ENCODE measurements at places on chromosomes 5 and 9.

DNA sequence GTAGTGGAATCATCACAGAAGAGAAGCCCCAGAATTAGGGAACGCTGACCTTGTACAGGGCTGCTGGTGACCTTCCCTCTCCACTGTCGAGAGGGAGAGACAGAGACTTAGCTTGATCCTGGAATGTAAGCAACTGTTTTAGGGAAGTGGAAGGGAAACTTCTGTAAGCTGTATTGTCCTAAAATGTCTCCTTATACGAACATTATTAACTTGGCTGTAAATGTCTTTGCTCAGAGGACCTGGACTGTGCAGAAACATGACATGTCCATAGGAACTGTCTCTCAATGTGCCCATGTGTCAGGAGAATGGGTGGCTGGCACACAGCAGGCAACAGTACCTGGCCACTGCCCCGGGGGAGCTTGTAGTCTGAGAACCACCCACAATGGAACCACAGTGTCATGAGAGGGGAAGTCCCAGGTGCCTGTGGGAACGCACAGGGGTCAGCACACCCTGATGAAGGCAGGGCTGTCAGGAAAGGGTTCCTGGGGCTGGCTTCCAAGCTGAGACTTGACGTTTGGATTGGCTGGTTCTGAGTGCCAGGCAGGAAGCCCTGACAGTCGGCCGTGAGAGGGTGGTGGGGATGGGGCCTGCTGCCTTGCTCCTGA, 34.0 kb downstream of the DAP start:
- DNase-seq: no peak

DNA sequence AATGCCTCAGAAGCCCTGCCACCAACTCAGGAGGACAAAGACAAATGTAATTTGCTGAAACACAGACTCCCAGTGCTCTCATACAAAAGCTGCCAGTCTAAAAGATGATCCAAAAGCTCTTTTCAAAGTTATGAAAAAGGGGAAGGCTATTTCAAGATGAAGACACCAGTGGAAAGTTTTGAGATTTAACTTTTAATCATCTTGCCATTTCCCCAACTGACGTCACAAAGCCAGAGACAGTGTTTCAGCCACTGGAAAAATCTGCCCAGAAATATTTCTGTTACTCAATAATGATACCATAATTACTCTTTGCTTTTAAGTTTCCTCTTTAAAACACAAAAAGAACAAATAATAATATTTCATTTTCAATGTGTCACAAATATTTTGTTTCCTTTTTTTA, 20.9 kb downstream of the ENG start:
- DNase-seq: no peak

- DNase-seq: no peak
Measured at GRCh38 chr5:33817301-33817700, 74.5 kb downstream of the ADAMTS12 start.

DNA sequence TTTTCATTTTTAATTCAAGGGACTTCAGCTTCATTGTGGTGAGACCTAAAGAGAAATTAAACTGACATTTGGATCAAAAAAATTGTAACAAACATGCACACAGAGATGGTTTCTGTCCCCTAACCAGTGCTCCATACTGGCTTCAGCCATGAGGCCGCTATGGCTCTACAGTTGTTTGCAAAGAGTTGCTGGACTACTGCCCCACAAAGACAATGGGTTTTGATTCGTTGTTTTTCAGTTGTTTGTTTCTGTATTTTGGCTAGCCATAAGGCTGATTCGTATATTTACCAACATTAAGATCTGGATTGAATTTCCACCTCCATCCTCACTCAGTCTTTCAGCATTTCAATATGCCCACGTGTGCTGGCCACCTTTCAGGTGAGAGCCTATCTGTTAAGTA, 163.7 kb upstream of the KIF2A start:
- DNase-seq: no peak

DNA sequence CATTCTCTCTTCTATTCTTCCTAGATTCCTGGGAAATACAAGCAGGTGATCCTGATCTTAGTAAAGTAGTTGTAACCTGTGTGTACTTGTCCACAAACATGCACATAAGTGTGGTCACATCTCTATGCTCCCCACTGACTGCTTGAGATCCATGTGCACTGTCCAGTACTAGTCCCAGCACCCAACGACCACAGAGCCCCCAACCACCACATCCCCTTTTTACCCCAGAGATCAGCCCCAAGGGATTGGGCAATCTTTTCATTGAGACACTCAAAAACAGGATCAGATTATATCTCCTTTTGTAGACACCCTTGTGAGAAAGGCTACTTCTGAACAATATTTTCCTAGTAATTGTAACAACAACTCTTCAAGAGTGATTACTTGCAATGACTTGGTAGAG, 240.6 kb downstream of the ACTL7B start:
- no peak for DNase-seq

DNA sequence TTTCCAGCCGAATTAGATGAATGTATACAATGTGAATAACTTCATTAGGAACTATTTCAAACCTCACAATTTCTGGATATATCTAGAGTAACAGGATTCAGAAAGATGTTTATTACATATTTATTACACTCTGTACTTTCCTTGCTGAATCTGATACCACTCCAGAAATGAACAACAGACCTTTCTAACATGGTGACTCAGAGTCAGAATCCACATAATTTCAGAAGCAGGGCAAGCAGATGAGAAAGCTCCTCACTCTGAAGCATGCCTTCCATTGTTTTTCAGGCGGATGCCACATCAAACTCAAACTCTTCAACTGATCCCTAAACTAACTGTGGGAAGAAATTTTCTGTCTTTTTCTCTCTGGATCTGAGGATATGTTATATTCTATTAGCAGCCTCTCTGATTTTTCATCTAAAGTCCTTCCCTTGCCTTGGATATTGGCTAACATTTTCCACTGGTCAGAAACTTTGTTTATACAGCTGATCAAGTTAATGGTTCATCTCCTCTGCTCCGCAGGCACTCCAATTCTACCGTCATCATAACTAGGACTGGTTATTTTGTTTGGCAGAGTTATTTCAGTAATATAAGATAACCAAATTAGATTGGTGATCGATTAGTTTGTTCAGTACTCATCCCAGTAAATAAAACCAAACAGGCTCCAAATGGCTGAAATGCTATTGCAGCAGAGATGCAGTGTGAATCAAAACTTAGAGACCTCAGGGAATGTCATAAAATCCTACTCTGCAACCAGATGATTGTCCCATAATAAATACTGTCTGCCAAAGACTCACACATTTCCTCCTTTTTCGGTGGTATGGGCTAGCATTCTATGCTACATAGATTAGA, 556.0 kb downstream of the EBF1 start:
- DNase-seq: no peak

DNA sequence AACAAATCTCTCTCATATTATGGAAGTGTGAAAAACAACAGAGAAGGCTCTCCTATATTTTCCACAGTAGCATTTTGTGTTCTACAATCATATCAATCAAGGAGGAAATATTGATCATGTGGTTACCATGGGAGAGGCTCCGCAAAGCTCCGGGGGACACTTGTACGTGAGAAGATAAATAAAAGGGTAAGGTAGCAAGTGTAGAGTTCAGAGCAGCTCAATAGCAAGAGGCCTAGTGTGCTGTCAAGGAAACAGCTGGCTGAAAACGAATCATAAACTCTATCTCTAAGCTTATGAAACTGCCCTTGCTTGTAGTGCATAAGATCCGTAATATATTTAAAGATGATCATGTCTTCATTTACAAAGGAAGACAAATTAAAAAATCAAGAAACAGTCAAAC, 57.5 kb downstream of the CDH18 start:
- DNase-seq: no peak

- no peak for DNase-seq
Measured at GRCh38 chr9:10235376-10235775, 377.4 kb downstream of the PTPRD start.

DNA sequence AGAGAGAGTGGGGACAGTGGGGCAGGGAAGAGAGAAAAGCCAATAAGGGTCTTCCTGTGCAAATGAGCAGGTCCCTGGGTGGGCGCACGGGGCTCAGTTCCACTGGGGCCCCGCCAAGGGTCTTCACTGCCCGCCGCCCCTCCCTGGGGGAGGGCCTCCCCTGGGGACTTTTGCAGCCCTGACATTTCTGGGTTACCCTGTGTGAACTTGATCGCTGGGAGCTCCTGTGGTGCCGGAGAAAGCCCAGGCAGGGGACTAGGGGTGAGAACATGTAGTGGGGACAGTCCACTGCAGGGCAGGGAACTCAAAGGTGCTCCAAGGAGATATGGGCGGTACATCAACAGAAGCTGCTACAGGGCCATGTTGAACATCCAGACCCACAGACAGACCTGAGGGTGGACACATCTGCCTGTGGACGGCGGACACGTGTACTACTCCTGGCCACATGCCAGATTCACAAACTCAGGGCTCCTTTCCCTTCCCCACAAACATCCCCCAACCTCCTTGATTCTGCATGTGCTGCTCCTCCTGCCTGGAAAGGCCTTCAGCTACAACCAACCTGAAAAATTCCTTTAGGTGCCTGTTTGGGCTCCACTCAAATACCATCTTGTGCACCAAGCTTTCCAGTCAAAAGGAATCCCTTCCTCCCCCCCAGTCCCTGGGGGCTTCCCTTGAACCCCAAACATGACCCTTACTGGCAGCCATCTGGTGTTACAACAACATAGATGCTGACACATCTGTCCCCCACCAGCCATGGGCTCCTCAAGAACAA, 43.0 kb upstream of the NEK6 start:
- DNase-seq: no peak

DNA sequence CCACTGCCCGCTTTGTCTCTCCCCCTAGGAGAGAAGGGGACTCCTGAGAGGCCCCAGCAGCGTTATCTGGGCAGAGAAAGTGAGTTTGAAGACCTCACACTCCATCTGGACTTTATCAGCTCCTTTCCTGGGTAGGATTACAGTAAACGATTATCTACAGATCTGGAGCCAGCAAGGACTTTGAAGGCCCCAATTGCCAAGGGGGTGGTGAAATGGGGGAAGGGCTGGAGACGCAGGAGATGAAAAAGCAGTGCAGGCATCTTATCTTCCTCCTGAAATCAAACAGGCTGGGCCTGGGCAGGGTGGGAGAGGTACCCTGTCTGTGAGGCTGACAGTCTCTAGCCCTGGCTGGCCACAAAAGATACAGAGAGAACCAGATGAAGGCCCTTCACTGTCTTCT, 105.8 kb upstream of the MSX2 start:
- no peak for DNase-seq

GRCh38 chr5:59287361-59287760, 606.2 kb downstream of the PDE4D start:
- no peak for DNase-seq

- DNase-seq: no peak
Measured at GRCh38 chr5:43773478-43773844, 170.5 kb downstream of the NNT start.

GRCh38 chr5:122842016-122842580, 3.3 kb upstream of the SNX24 start:
- DNase-seq: no peak

GRCh38 chr9:137989999-137990715, 112.6 kb downstream of the CACNA1B start:
- no peak for DNase-seq

DNA sequence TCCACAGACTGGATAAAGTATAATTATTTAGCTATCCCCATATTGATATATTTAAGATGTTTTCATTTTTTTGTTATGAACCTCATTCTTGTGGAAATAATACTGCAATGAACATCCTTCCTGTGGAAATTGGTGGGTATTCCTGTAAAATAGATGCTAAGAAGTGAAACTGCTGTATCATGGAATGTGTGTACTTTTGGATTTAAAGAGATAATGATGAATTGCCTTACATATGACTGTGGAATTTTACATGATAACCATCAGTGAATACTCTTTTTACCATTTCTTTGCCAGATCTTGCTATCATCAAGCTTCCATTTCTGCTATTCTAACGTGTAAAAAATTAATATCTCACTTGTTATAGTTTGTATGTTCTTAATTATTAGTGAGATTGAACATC, 847.9 kb downstream of the EFNA5 start:
- no peak for DNase-seq

- DNase-seq: no peak
Measured at GRCh38 chr9:91913986-91914385, 36.0 kb downstream of the ROR2 start.
